Bladder microvascular endothelial cell (primary cell): ENCODE measurements at places on chromosomes 16 and 17. TPM values are rescaled to one million over a fixed set of nuclear protein-coding genes. Genes with fewer than 3 reads are reported as not detected.

The IL34 gene
- 1.3 and 14.3 TPM in 2 replicates for total RNA-seq

The KCNH6 gene
- total RNA-seq: 0.06 TPM in 1 of 2 replicates, not detected in the other

The CSH2 gene
- not detected in 2 replicates for total RNA-seq

The METTL9 gene
- total RNA-seq: 150 and 151 TPM in 2 replicates

The FBXO39 gene
- under 0.01 and 7.1 TPM in 2 replicates for total RNA-seq

The TNS4 gene
- not detected in 2 replicates for total RNA-seq

The KRTAP3-2 gene
- total RNA-seq: 0.16 TPM in 1 of 2 replicates, not detected in the other

The PLEKHG4 gene
- 7.0 and 11.4 TPM in 2 replicates for total RNA-seq

The GDPD3 gene
- 0.49 and 2.5 TPM in 2 replicates for total RNA-seq

The CHST6 gene
- 0.16 and 3.1 TPM in 2 replicates for total RNA-seq

The WNK4 gene
- total RNA-seq: 1.3 and 13.0 TPM in 2 replicates

The GAST gene
- not detected in 2 replicates for total RNA-seq

The HOXB6 gene
- total RNA-seq: 9.9 and 10.2 TPM in 2 replicates

The MEIOB gene
- total RNA-seq: not detected in 2 replicates

The ALOX12B gene
- not detected in 2 replicates for total RNA-seq

The NLRC3 gene
- 0.97 and 3.8 TPM in 2 replicates for total RNA-seq

The GALK1 gene
- 57.1 and 85.5 TPM in 2 replicates for total RNA-seq

The SLC47A1 gene
- 0.49 and 1.4 TPM in 2 replicates for total RNA-seq

The GCGR gene
- total RNA-seq: not detected in 2 replicates

The SOST gene
- not detected in 2 replicates for total RNA-seq

The ABCC12 gene
- not detected in 2 replicates for total RNA-seq

The KRTAP4-9 gene
- total RNA-seq: not detected in 2 replicates

The TMEM238L gene
- total RNA-seq: not detected in 2 replicates

The TRIM72 gene
- total RNA-seq: not detected in 2 replicates

The SLC43A2 gene
- total RNA-seq: 8.3 and 46.6 TPM in 2 replicates

The ENPP7 gene
- not detected in 2 replicates for total RNA-seq

The THAP11 gene
- 26.6 and 43.9 TPM in 2 replicates for total RNA-seq

The NECAB2 gene
- total RNA-seq: not detected in 2 replicates

The CMTM2 gene
- total RNA-seq: not detected in 2 replicates

The SULT1A3 gene
- total RNA-seq: 2.3 and 4.7 TPM in 2 replicates

The CA7 gene
- not detected in 2 replicates for total RNA-seq

The RCVRN gene
- total RNA-seq: not detected in 2 replicates
